ENCODE measurements at places on chromosomes 13 and 19.

DNA sequence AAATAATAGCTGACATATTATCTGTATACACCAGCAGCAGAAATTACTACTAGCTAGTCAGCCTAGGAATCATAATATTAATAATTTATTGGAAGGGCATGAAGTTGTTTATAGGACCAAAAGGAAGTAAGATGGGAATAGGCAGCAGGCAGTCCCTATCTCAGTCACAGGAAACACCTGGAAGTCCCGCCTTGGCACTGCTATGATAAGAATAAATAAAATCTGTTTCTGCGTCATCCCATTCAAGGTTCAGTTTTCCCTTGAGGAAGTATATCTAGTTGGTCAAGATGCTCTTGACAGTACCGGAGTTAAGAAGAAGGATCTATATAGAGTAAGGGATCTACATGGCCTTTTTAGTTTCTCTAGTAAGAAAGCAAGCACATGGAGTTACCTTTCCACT, 830.8 kb downstream of the DIAPH3 start:
- no peak for DNase-seq

DNA sequence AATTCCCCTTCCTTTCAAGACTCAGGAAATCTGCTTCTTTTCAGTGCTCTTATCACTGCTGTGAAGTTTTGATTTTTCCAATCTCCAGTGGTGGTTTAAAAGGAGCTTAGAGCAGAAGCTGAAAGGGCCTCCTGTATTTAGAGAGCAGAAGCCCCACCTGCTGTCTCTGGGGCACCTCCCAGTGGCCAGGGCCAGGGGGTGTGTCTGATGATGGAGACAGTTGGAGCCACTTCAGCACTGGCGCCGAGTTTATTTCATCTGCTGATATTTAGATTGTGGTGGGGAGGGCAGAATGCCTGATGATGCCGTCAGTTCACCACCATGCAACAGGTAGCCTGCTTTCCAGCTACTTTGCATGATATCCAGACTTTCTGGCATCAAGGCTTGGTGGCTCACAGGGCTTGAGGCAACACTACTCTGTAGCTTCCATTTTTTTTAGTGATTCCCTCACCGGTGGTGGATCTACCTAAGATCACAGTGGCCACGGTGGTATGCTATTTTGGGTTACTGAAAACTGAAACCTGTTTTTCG, 371.9 kb downstream of the KCNRG start:
- DNase-seq, result no peak

DNA sequence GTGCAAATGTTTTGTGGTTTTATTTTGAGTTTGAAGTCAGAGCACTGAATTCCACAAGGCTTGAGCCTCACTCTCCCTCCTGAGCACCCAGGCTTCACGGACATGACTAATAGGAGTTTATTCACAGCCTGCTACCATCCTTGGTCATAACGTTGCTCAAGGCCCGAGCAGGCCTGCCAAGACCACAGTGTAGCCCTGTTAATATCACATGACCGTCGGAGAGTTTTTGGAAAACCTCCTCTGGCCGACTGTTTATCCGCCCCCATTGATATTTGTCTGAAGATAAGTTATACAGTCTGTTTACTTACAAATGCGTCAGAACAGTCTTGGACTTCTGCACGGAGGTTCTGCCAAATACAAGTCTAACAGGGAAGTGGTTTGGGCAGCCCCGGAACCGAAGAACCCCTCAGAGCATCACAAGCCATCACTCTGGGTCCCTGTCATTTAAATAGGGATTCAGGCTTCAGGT, 89.9 kb downstream of the COL4A2 start:
- DNase-seq, result no peak

- no peak for DNase-seq
Measured at GRCh38 chr13:101649488-101650126, 197.1 kb downstream of the ITGBL1 start.

- DNase-seq, result no peak
Measured at GRCh38 chr19:44585371-44586133, 27.8 kb upstream of the IGSF23 start.

Measured in brain (organoid and tissue), 16 donors.